ENCODE measurements at places on chromosomes 1 and 21.

- no peak for DNase-seq
Measured at GRCh38 chr21:32306021-32306780, 7.5 kb downstream of the MRAP start.

DNA sequence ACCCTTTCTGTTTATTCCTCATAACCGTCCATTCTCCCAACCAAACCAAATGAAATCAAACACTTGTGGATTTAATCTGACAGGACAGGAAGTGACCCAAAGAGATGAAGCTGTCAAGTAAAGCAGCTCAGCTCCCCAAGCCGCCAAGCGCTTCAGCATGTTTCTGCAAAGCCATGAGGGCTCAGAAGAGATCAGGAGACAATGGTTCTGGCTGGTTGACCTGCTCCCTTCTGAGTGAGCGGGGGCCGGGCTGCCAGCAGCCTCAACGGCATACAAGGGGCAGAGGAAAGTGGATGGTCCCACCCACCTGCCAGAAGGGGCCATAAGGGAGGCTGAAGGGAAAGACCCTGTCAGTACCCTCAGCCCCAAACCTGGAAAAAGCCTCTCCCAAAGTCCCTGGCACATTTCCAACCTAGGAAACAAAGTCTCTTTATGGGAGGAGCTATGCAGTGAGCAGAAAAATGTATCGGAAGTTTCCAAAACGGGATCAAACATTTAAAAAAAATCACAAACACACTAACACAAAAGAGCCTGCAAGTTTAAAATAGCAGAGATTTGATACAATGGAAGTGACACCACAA lies 45.4 kb downstream of the SLC45A1 start:
- DNase-seq = no peak

- DNase-seq = no peak
Measured at GRCh38 chr1:109482242-109482641, 1.5 kb upstream of the ATXN7L2 start.

DNA sequence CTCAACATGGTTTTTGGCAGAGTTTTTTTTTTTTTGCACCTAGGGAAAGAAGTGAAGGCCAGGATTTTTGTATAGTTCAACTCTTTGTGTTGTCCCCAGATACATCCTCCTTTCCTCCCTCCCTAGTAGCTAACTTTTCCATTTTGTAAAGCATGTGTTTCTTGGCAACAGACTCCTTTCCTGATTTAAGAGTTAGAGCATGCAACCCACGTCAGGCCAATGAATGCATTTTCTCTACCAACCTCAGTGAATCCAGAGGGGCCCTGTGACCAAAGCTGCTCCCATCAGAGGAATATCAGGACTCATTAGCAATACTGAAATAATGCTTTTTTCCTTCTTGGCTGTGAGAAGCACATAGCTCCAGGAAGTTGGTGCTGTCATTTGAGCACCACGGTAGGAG lies 287.2 kb downstream of the LMO4 start:
- no peak for DNase-seq

DNA sequence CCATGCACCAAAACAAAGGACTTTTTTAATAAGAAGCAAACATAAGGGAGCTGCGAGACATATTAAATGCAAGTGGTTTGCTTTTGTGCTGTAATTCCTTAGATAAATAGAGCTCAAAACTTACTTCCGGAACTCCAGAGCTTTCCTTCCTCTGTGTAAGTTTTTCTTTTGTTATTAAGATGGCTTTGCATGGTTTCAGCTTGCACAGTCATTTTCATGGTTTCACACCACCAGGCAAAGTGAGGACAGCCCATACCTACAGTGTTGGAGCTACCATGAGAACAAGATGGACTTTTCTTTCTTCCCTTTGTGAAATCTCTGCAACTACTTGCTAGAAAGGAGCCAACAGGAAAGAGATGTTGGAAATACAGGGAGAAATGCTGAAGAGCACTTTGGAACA lies 368.0 kb downstream of the SETD4 start:
- DNase-seq = no peak

All from stimulated activated CD4-positive, alpha-beta T cell treated with anti-CD3 and anti-CD28 coated beads, TNF-alpha, amount 100 ng/mL, for 4 hours (primary cell).